ENCODE measurements at places on chromosomes 2 and 18.

GRCh38 chr18:57207124-57207916, 60.4 kb downstream of the BOD1L2 start:
- no peak for DNase-seq

DNA sequence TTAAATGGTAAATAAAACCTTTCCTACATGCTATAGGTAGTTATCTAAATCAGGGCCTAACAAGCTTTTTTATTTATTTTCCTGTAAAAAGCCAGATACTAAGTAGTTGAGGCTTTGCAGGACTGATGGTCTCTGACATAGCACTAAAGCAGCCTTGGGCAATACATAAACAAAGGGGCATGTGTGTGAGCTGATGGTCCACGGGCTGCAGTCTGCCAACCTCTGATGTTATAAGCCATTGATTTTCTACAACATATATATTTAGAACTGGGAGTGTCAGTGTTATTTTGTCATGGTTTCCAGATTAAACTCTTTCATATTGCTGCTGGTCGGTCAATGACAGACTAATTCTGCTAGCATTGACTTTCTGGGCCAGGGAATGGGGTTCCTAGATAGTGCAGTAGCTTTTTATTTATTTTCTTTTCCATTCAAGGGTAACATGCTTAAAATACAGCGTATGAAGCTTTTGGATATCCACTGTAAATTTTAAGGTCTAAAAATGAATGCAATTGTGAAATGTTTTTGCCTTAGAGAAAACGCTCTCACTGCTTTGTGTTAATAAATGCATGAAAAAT, 134.0 kb downstream of the NEDD4L start:
- DNase-seq: no peak

- no peak for DNase-seq
Observed at GRCh38 chr2:196962325-196962724, 35.8 kb upstream of the PGAP1 start.

DNA sequence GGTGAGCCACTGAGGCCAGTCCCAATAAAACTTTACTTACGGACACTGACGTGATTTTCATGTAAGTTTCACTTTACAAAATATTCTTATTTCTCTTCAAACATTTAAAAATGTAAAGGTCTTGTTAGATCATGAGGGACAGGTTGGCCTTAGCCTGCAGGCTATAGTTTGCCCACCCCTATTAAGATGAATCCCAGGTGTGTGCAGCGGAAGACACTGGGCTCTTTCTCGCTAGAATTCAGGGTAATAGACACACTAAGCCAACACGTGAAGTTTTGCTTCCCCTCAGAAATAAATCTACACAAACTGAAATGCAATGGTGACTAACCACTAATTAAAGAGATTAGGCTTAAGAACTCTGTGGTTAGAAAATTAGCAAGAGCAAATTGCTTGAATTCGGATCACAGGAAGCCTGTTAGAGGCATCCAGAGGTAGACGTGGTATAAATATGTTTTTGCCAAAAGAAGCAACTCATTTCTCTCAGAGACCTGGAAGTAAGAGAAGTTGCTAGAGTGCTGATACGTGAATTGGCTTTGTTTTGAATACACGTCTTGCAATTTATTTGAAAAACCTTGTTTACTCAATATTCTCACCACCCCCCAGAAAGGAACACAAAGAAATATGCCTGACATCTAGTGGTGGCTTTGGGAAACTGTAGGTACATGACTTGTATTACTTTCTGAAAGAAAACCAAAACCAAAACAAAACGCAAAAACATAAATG, 151.6 kb downstream of the DTNB start:
- peak; percentile 33 for DNase-seq

GRCh38 chr2:236095504-236095903, 72.7 kb downstream of the GBX2 start:
- no peak for DNase-seq

- peak; percentile 55 for DNase-seq
Observed at GRCh38 chr18:32552421-32553030, 81.8 kb upstream of the GAREM1 start.

- DNase-seq: no peak
Observed at GRCh38 chr2:126778561-126779501, 119.9 kb upstream of the TEX51 start.

GRCh38 chr2:109407276-109408042, 206.3 kb downstream of the SEPTIN10 start:
- no peak for DNase-seq

DNA sequence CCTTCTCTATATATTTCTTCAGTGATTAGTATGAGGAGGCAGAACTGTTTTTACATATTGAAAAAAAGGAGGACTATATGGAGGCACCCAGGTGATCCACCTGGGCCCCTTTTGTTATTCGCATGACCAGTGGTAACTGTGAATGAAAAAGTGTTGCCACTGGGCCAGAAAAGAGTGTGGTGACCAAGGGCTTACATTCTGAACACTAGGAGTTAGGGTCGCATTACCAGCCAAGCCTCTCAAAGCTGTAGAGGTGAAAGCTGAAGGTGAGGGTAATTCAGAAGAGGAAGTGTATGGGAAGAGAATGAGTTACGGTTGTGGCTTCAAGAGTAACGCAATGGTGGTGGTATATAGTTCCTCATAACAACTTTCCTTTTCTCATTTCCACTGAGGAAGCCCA, 487.6 kb downstream of the TMEM182 start:
- no peak for DNase-seq

- no peak for DNase-seq
Observed at GRCh38 chr2:18339326-18339725, 221.1 kb downstream of the RDH14 start.

DNA sequence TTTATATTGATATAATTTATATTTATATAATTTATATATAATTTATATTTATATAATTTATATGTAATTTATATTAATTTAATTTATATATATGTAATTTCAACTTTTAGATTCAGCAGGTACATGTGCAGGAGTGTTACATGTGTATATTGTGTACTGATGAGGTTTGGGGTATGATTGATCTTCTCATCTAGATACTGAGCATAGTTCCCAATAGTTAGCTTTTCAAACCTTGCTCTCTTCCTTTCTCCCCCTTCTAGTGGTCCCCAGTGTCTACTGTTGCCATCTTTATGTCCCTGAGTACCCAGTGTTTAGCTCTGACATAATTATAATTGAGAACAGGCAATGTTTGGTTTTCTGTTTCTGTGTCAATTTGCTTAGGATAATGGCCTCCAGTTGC, 1335.3 kb upstream of the CDH2 start:
- no peak for DNase-seq

GRCh38 chr18:48165111-48165866, 234.8 kb upstream of the SMAD2 start:
- DNase-seq: no peak

GRCh38 chr2:209977386-209978239, 24.8 kb upstream of the RPE start:
- no peak for DNase-seq

DNA sequence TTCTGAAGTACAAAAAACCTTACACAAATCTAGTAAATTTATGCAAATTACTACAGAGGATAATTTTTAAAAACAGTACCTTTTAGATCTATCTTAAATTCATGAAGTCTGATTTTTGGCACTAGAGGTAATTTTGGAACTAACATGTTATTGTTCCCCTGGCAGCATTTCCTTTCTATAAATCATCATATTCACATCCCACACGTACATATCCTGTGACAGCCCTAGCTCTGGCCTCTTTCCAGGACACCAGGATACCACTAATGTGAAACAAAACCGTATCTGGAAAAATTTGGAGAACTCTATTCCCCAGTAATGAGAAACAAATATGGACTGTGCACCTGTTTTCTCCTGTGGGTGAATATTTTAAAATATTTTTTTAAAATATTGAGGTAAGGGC, 14.0 kb upstream of the BIRC6 start:
- no peak for DNase-seq

DNA sequence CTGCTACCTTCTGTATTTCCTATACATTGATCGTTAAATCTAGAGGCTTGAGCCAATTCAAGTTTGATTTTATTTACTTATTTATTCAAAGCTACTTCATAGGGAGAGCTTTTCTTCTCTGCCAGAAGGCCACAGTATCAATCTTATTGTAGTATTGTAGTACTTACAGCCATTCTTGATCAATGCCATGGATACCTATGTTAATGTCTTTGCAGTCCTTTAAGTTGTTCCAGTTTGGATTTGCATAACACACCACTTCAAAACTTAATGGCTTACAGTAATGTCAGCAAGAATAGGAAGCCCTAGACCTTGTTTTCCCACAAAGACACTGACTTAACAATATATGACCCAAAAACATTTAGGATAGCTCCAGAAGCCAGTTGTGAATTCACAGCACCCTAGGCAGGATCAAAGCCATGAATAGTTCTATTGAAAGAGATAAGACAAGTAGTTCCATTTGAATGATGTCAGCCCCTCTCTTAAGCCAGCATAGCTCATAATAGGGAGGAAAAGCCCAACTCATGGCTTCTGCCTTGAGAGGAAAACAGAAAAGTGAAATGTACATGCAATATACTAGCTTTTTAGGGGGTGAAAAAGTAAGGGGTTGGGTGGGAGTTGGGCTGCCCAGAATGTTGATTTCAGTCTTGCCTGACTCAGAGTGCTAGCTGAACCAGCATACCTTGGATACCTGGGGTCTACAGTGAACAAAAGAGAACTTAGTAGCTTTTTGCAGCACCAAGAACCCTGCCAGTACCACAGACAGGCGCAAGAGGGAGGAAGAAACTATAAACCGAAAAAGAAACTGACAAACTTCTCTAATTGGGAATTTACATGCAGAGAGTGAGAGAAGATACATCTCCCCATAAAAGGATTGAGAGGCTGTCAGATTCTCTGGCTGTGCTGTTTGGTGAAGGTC, 101.4 kb downstream of the CAMKMT start:
- DNase-seq: no peak

- no peak for DNase-seq
Observed at GRCh38 chr2:16773080-16773713, 107.6 kb upstream of the CYRIA start.

- no peak for DNase-seq
Observed at GRCh38 chr2:15811367-15811766, 129.0 kb upstream of the MYCN start.

DNA sequence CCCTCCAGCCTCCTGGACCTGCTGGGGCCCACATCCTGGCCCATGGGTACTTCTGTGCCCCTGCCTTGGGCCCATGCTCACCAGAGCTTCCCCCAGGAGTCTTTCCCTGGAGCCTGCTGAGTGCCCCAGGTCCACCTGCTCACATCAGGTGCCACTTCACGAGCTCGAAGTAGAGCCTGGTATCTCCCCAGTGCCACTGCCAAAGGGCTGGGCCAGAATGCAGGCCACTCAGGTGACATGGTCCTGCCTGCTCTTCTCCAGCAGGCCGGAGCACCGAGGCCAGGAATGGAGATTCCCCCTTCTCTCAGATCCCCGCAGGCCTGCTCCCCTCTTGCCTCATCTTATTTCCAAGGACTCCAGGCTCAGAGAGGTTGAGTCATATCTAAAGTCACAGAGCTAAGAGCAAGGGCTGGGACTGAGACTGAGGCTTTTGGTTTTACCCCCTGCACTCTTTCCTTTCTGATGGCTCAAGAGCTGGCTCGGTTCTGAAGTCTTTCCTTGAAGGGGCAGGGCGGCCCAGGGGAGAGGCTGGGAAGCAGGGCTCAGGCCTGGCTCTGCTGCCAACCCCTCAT, 79.2 kb downstream of the HS1BP3 start:
- no peak for DNase-seq

GRCh38 chr2:98543842-98544241, 64.5 kb downstream of the COA5 start:
- no peak for DNase-seq

- no peak for DNase-seq
Observed at GRCh38 chr2:129059476-129059875, 740.8 kb upstream of the HS6ST1 start.

DNA sequence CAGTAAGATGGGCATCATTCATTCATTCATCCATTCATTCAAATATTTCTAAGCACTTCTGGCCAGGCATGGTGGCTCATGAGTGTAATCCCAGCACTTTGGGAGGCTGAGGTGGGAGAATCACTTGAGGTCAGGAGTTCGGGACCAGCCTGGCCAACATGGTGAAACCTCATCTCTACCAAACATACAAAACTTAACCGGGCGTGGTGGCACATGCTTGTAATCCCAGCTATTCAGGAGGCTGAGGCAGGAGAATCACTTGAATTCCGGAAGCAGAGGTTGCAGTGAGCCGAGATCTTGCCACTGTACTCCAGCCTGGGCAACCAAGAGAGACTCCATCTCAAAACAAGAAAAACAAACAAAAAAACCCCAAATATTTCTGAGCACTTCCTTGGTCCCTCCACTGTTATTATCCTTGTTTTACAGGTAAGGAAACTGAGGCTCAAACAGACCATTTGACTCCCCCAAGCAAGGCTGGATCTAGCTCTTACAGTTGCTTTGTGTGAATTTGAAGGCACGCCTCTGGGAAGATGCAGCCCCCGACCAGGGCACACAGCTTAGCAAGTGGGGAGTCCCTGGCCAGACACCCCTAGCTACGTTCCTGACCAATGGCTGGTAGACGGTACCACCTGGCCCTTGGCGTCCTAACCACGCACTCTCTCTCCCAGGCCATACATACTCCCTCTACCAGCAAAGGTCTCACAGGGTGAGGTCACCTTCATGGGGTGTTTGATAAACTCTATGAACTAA, 50.6 kb upstream of the ODC1 start:
- no peak for DNase-seq

GRCh38 chr2:108355906-108356734, 21.6 kb upstream of the SULT1C4 start:
- DNase-seq: no peak

DNA sequence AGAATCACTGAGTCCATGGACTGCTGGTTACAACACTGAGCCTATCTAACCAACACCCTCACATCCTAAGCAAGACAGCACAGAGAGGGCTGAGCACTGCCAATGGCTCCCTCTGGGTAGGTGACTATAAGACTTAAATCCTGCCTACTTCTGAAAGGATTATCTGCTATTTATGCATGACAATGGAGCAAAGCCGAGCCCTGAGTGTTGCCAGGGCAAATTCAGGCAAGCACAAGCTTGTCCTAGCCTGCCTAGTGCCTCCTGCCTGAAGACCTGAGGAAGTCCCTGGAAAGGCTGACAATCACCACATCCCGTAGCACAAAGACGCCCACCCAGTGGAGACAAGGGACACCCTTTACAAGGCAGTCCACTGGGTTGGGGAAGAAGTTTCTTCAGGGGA, 129.7 kb downstream of the OSR1 start:
- DNase-seq: no peak

DNA sequence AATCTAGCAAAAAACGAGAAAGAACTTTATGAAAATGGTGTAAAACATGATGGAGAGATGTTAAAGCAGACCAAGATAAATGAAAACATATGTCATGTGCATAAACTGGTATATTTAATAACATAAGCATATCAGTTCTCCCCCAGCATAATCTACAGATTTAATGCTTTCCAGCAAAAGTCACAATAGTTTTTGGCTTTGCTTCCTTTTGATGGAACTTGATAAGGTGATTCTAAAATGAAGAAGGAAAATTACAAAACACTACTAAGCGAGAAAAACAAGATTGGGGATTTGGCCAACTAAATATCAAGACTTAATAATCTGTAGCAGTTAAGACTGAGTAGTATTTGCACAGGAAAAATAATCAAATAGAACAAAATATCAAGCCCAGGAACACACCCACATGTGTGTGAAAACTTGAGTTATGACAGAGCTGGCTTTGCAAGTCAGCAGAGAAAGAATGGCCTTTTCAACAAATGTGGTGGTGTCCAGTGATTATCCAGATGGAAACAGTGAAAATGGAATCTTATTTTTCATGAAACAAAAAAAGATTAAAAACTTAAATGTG, 83.7 kb upstream of the L3MBTL4 start:
- DNase-seq: no peak

GRCh38 chr2:51575181-51575580, 543.2 kb upstream of the NRXN1 start:
- no peak for DNase-seq

All from activated T-cell treated with anti-CD3 and anti-CD28 coated beads for 24 hours (primary cell).